ENCODE measurements at places on chromosomes 6 and 20. TPM values are rescaled to one million over a fixed set of nuclear protein-coding genes. Genes with fewer than 3 reads are reported as not detected.

THEMIS gene
- not detected for total RNA-seq

SNRNP48 gene
- 11.8 TPM for total RNA-seq

PDCD2 gene
- 51.6 TPM for total RNA-seq

RAET1G gene
- total RNA-seq: not detected

MLN gene
- not detected for total RNA-seq

COX4I2 gene
- total RNA-seq: 8.1 TPM

SPTLC3 gene
- total RNA-seq: 1.2 TPM

MEA1 gene
- 27.5 TPM for total RNA-seq

SEL1L2 gene
- 1.3 TPM for total RNA-seq

OR5V1 gene
- total RNA-seq: not detected

ZMYND8 gene
- total RNA-seq: 42.9 TPM

HLA-DOA gene
- 1.5 TPM for total RNA-seq

CTSA gene
- 55.4 TPM for total RNA-seq

HMGN4 gene
- 29.7 TPM for total RNA-seq

MSH5 gene
- 1.7 TPM for total RNA-seq

RSPO4 gene
- total RNA-seq: not detected

IL22RA2 gene
- total RNA-seq: not detected

Measured in psoas muscle (tissue), 8 donors.